ENCODE measurements at places on chromosomes 7 and 10.

- no peak for DNase-seq
Observed at GRCh38 chr10:90175161-90175681, 473.8 kb downstream of the KIF20B start.

GRCh38 chr7:151833691-151834090 is 43.2 kb downstream of the PRKAG2 start:
- no peak for DNase-seq

DNA sequence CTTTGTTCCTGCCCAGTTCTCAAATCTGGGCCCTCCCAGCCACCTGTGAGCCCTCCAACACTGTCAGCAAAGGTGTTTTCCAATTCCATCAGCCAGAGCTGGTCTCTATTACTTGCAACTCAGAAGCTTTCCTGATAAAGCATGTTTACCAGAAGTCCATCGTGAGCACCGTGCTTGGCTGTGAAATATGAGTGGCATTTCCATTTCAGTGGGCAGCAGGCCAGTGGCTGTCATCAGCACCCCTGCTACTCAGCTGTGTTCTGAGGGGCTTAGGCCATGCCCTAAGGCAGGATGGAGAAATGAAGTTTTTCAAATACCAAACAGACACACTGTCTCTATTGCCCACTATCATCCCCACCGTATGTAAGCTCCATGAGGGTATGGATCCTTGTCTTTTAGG is 12.7 kb upstream of the BNIP3 start:
- DNase-seq, result no peak

DNA sequence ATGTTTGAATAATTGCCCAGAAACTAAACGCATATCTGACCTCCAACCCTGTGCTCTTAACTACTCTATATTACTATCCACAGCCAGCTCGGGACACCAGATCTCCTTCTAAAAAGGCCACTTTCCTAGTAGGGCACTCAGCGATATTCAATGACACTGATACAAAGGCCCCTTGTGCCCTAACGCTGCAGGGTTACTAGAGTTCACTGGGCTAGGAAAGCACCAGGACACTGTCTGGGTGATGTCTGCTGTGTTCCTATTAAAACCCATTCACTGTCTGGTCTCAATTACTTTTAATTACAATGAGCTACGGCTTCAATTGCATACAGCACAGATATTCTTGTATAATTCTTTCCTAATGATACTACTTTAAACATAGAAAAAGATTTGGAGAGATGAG is 91.7 kb downstream of the SORCS1 start:
- no peak for DNase-seq

DNA sequence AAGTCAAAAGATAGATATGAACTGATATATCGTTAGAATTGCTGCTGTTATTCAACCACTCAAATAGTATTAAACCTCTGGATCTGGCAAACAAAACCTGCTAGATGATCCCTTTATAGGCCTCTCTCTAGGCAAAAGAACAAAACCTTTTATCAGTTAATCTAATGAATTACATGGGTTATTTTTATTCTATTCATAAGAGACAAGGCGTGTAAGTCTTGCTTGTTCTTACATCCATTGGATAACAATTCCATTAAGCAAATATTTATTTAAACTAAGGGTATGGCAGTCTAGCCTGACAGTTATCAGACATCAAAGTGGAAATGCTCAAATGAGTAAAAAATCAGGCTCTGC is 16.6 kb upstream of the ADRB1 start:
- no peak for DNase-seq

- DNase-seq, result no peak
Observed at GRCh38 chr7:2301511-2301863, 12.8 kb downstream of the SNX8 start.

Measured in astrocyte of the cerebellum (primary cell).